CD8-positive, alpha-beta T cell (primary cell): ENCODE measurements at places on chromosomes 13 and 19.

DNA sequence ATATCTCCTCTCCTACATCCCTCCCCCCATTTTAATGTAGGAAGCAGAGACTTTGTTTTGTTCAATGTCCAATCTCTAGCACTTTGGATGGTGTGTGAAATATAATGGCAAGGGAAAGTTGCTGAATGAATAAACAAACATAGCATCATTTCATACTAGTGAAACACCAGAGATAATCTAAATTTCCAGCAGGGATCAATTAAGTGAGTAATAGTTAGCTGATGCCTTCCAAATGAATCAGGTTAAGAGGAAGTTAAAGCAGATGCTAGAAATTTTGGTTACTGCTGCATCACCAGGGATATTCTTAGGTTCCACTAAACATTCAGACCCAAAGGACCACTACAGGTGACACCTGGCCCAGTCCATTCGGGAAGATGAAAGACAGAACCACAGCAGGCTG lies 8.1 kb downstream of the MRPS31 start:
- DNase-seq = no peak

DNA sequence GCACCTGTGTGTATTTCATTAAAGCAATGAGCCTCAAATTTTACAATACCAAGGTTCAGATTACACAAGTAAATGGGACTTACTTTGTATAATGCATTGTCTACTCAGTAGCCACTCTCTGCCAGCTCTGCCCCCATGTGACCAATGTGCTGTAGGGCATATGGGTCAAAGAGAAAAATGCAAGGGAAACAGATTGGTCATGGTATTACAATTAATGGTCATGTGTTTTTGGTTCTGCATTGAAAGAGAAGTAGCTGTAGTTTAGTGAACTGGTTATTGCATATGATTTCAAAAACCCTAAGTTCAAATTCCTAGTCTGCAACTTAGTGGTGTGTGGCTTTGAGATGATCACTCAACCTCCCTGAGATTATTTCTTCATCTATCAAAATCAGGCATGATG lies 545.4 kb downstream of the SUCLA2 start:
- no peak for DNase-seq

DNA sequence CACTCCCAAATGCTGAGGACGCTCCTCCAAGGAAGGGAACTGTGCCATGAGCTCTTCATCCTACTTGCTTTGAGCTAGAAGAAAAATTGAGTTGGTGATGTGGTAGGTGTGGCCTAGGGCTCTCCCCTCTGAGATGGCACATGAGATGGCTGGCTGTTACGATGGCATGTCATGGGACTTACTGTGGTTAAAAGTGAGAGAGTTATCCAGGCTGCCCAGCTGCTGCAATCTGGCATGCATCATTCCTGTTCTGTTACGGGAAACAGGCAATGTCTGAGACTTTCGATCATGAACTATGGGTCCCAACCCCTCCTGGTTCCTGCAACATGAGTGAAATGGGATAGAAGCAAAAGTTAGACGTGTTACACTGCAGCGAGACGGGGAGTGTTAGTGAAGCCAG lies 93.3 kb upstream of the SLC15A1 start:
- DNase-seq = no peak

GRCh38 chr19:41307090-41307875 lies 2.7 kb upstream of the CCDC97 start:
- DNase-seq = no peak

- no peak for DNase-seq
Measured at GRCh38 chr19:17378271-17378670, 1.1 kb upstream of the PLVAP start.
